ENCODE measurements at places on chromosomes 4 and X. TPM values are rescaled to one million over a fixed set of nuclear protein-coding genes. Genes with fewer than 3 reads are reported as not detected.

- no peak for DNase-seq
Observed at GRCh38 chrX:121782976-121783375, 735.6 kb downstream of the GLUD2 start.

TMEM150C gene
- 3.5 TPM for total RNA-seq

DNA sequence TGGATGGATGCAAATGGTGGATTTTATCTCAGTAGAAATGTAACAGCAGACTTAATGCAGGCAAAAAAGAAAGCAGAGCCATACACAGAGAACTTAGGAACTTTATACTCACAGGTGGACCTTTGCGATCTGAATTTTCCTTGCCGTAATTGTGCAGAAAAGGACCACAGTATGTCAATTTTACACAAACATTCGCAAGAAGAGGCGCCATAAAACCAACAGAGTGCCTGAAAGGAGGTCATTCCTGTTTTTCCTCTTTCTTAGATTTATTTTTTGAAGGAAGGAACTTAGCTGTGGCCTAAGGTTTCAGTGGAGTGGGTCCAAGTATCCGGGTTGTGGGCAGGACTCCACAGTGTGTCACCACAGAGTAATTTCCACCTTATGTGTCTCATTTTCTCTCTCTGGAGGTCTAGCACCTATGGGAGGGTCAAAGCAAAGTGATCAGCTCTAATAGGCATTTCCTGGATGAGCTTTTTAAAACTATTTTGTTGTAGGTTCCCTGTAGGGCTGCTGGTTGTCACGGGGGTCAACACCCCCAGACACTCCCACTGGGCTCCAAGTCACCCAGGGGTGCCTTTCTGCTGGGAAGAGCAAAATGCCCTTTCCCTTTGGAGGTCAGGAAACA lies 24.7 kb upstream of the PBDC1 start:
- no peak for DNase-seq

GRCh38 chr4:68433582-68433981 lies 13.7 kb upstream of the TMPRSS11E start:
- DNase-seq = no peak

ACSL1 gene
- 61.3 TPM for total RNA-seq

DNA sequence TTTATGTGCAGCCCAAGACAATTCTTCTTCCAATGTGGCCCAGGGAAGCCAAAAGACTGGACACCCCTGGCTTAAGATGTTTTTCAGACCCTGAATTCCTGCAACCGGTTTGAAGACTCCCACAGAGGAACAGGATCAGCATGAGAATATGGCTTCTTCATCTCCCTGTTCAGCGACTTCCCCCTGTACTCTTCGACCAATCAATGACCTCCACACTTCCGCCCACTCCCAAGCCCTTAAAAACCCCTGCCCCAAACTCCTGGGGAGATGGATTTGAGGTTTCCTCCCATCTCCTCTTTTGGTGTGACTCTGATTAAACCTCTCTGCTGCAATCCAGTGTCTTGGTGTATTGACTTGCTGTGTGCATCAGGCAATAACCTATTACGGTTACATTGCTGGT lies 344.4 kb downstream of the NR3C2 start:
- no peak for DNase-seq

GRCh38 chrX:38649221-38649620 lies 87.9 kb downstream of the TSPAN7 start:
- no peak for DNase-seq
